Neural progenitor cell (in vitro differentiated cells): ENCODE measurements at places on chromosomes 13 and 19. TPM values are rescaled to one million over a fixed set of nuclear protein-coding genes. Genes with fewer than 3 reads are reported as not detected.

DNA sequence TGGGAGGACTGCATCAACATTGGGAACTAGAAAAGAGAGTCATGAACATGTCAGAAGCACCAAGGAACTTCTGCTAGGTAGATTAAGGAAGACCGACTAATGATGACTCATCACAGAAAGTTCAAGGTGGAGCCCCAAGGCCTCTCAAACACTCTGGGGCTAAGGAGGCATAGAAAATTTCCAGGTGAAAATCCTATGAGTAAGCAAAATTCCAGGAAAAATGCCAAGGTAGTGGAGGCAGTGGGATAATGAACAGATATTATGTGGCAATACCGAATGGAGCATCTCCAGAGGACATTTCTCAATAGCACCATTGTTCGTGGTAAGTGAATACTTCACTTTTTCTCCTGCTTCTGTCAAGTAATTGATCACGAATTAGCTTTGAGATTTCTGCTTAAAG is 336.5 kb downstream of the MZT1 start:
- no peak overlapping the region for H3K4me3 ChIP-seq
- H3K36me3 ChIP-seq = no peaks in the 10 kb centered on the region
- no peak for DNase-seq
- no peaks in the 10 kb centered on the region for H3K27me3 ChIP-seq
- no peaks in the 10 kb centered on the region for H3K4me1 ChIP-seq

DNA sequence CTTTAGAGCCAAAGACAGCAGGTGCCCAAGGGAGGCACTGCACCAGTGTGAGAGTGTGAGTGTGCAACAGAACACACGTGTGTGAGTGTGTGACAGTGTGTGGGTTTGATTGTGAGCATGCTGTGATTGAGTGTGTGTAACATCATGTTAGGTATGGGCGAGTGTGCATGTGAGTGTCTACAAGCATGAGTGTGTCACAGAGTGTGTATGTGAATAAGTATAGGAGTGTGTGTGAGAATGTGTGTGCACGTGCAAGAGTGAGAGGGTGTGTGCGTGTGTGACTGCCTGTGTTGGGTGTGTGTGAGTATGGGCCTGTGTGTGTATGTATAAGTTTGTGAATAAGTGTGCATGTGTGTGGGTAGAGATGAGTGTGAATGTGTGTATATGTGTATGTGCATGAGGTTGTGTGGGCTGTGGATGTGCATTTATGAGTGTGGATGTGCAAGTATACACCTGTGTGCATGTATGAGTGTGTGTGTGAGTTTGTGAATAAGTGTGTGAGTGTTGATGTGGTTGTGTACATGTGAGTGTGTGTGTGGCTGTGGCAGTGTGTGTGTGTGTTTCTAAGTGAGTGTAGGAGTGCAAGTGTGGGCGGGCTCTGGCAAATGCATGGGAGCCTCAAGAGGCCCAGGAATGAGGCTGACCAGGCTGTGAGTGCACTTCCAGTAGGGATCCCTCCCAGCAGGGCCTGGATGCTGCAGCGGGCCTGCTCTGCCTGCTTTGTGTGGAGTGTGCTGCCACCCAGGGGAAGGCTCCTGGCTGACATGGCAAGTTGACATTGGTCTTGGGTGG is 198.4 kb downstream of the COL4A1 start:
- no peaks in the 10 kb centered on the region for H3K27me3 ChIP-seq
- peaks cover 9% of the 10 kb centered on the region for H3K4me1 ChIP-seq
- H3K27ac ChIP-seq = no peak overlapping the region
- H3K4me3 ChIP-seq = no peak overlapping the region
- no peaks in the 10 kb centered on the region for H3K36me3 ChIP-seq

- DNase-seq = peak; percentile 3
- H3K4me3 ChIP-seq = no peak overlapping the region
- no peaks in the 10 kb centered on the region for H3K27me3 ChIP-seq
- peaks cover 5% of the 10 kb centered on the region for H3K4me1 ChIP-seq
- no peaks in the 10 kb centered on the region for H3K36me3 ChIP-seq
Measured at GRCh38 chr19:39802958-39803357, 24.3 kb downstream of the LEUTX start.

DNA sequence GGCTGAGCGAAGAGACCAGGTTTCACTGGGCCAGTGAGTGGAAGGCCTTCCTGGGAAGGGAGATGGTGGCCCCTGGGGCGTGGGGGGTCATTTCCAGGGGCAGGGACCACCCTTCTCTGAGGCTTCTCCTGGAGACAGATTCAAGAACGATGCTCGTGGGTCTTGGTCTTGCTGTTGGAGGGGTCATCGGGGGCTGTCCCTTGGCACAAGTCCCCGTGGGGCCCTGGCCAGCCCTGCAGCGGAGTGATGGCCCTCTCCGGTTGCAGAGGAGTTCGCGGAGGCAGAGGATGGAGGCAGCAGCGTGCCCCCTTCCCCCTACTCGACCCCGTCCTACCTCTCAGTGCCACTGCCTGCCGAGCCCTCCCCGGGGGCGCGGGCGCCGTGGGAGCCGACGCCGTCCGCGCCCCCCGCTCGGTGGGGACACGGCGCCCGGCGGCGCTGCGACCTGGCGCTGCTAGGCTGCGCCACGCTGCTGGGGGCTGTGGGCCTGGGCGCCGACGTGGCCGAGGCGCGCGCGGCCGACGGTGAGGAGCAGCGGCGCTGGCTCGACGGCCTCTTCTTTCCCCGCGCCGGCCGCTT is 4.8 kb downstream of the TTC9B start:
- H3K27me3 ChIP-seq = peaks cover 28% of the 10 kb centered on the region
- H3K4me1 ChIP-seq = no peaks in the 10 kb centered on the region
- no peak overlapping the region for H3K4me3 ChIP-seq
- no peaks in the 10 kb centered on the region for H3K36me3 ChIP-seq
- DNase-seq = no peak

DNA sequence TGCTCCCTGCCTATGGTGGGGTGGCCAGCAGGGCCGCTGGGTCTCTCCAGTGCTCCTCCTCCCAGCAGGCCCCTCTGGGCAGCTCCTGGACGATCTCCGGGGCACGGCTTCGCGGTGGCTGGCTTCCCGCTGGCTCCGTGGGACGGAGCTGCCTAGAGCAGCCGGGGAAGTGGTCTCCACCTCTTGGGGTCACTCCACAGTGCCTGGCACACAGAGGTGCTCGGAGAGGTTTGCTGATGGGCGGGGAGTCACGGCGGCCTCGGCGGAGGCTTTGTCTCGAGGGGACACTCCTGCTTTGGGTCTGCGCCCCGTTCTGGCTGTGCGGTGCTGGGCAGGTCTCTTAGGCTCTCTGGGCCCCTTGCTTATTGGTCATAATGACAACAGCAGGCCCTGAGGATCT is 9.9 kb upstream of the CACTIN start:
- no peak overlapping the region for H3K27ac ChIP-seq
- H3K27me3 ChIP-seq = no peaks in the 10 kb centered on the region
- no peaks in the 10 kb centered on the region for H3K36me3 ChIP-seq
- DNase-seq = no peak
- H3K4me3 ChIP-seq = no peak overlapping the region

DNA sequence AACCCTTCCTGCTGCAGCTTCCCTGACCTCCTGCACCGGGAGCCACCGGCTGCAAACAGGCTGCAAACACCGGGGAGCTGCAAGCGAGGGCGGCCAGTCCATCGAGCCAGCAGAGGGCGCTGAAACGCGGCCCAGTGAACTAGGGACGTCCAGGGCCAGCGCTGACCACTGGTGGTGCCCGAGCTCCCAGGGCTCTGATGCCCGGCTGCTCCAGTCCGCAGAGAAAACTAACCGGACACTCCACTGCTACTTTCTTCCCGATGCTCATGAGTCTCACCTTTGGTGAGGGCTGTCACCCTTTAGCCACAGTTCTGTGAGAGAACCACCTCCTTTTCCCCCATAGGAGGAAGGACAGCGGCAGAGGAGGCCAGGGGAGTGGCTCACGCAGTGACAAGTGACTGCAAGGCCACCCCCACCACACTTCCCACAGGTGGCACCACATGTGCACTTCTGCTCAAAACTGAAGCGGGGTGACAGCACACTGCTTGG is 82.8 kb upstream of the MTIF3 start:
- peaks cover 3% of the 10 kb centered on the region for H3K27me3 ChIP-seq
- no peaks in the 10 kb centered on the region for H3K36me3 ChIP-seq
- DNase-seq = peak; percentile 94
- H3K4me1 ChIP-seq = peaks cover 3% of the 10 kb centered on the region

GRCh38 chr13:23724196-23724970 is 154.2 kb downstream of the TNFRSF19 start:
- H3K27me3 ChIP-seq = no peaks in the 10 kb centered on the region
- H3K27ac ChIP-seq = no peak overlapping the region
- H3K4me3 ChIP-seq = no peak overlapping the region
- peaks cover 8% of the 10 kb centered on the region for H3K4me1 ChIP-seq
- no peak for DNase-seq

Gene ZNF599
- 7.6 and 12.7 TPM in 2 replicates for total RNA-seq

Gene CLEC17A
- 0.31 TPM in 1 of 2 replicates, not detected in the other for total RNA-seq
